ENCODE measurements at places on chromosomes 6 and 20.

GRCh38 chr20:31704225-31705119 is 18.2 kb downstream of the BCL2L1 start:
- DNase-seq: no peak

GRCh38 chr6:137190583-137191094 is 17.2 kb upstream of the IL22RA2 start:
- no peak for DNase-seq

DNA sequence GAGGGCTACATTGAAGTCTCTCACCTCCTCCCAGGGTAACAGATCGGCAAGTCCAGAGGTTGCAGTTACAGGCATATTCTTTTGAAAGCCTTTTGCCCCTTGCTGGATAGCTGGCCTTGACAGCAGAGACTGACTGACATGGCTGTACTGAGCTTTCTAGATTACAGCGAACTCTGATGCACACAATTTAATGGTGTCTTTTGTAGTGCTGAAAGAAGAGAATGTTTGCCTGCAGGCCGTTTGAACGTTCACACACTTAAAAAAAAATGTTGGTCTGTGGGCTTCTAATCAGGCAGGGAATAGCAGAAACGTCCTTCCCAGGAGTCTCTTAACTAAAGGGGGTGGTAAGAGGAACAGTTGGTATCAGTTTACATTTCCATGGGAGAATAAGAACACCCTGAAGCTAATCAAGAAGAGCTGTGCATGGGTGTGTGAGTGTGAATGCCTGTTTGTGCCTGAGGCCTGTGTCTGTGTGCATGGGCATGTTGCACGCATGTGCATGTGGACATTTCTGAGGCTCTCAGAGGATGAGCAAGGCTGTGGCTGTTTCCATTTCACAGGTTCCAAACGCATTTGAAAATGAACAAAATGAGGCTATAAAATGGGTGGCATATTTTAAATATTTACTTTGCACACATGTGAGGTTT is 213.9 kb upstream of the SSTR4 start:
- DNase-seq: no peak

GRCh38 chr6:22642254-22642653 is 72.9 kb downstream of the HDGFL1 start:
- DNase-seq: no peak

DNA sequence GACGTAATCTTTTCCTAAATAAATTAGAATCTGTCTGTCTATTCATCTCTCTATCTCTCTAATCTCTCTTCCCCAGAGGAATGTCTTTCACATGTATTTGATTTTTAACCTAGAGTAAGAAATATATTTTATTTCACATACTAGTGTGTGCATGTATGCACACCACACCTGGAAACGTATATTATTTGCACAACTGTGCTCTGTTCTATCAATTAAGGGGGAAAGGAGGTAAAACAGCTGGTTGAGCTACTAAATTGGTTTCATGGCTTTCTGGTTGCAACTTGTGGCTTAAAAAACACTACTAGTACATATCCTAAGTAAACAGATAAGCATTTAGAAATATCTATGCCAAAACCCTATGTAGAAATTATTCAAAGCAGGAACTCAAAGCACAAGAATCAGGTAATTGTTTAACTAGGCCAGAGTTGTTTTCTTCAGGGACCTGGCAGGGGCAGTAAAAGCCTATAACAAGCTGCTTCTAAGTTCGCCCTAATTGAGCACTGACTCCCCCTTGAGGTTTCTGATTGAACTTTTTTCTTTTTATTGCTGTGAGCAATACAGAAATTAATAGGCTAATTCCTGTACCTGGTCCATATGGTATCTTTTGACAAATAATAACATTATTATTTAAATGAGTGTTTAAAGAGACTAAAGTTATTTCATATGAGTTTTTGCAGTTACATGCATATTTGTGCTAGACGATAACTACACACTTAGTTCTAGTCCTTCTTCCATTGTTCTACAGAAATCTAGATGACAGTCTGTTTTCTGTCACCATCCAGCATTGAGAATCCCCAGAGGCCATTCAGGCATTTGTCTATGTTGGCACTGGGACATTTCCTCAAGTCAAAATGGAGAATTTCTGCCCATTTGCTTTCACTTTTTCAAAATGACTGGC is 88.6 kb downstream of the MCHR2 start:
- DNase-seq: no peak

GRCh38 chr6:53864781-53865180 is 70.0 kb downstream of the LRRC1 start:
- DNase-seq: no peak

GRCh38 chr6:100126790-100127484 is 132.9 kb upstream of the MCHR2 start:
- no peak for DNase-seq

DNA sequence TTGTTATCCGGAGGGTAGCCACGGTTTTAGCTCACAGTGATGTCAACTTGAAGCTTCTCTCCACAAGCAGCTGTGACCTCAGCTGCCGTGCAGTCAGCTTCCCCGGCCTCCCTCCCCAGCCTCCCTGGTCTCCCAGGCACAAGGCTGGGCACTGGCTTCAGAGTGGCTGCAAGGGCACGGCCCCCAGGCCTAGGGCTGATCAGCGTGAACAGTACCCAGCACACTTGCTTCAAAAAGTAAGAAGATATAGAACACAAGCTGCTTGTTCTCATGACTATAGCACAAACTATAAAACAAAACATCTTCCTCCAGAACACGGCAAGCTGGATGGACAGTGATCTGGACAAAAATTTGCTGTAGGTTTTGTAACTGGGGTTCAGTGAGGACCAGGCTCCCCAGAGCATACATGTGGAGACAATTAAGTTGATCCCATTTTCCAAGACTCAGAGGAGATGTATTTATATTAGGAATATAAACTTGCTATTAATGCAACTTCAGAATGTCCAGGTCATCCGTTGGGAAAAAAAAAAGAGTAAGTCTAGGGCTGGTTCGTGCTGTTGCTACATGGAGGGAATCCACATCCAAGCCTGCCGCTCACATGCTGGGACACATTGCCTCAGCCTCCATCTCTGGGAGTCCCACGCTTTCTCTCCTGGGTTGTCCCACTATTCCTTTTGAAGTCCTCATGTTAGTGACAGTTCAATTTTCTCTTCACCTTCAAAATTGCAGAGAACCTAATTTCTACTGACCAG is 199.4 kb upstream of the THBS2 start:
- no peak for DNase-seq

- no peak for DNase-seq
Measured at GRCh38 chr6:117729613-117730012, 54.3 kb downstream of the NUS1 start.

DNA sequence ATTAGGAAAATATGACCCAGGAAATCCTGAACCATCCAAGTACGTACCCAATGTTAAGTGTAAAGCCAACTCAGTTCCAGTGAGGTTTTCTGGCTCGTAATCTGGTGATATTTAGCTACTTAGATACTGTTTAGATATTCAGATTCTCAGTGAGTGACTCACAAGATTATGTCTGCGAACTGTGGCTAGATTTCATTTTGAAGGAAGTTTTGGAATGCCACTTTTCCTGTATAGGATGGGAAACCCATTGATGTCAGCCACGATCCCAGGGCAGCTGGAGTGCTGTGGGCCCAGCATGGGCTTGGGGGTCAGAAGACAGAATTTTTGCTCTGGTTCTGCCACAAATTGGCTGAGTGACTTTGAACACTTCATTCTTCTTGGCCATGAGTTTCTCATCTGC is 76.3 kb downstream of the TMEM170B start:
- no peak for DNase-seq

- no peak for DNase-seq
Measured at GRCh38 chr6:87908978-87909811, 138.4 kb upstream of the SPACA1 start.

GRCh38 chr6:3571836-3572235 is 115.0 kb upstream of the SLC22A23 start:
- no peak for DNase-seq

DNA sequence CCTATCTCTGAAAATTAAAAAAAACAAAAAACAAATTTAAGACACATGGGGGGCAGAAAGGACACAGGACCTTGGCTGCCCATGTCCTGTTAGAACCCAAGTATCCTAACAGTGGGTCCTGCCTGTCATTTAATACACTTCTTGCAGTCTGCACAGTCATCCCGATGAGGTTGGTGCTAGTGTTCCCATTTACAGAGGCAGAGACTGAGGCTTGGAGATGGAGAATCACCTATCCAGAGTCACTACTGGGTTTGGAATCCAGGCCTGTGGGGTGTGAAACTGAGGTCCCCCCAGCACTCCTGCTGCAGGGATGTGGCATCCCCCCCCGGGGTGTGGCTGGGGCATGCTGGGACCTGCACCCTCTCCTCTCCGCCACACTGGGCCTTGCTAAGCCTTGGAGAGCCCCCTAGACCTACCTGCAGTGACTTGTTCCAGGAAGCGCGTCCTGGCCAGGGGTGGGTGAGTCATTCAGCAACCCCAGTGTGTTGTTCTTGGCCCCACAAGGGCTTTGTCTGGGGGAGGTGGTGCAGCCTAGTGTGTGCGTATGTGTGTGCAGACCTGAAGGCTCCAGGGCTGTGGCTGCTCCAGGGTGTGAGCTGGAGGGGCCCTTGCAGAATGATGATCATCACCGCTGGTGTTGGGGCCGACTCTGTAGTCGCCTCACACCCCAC is 49.7 kb downstream of the BCAS4 start:
- DNase-seq: peak; percentile 4

DNA sequence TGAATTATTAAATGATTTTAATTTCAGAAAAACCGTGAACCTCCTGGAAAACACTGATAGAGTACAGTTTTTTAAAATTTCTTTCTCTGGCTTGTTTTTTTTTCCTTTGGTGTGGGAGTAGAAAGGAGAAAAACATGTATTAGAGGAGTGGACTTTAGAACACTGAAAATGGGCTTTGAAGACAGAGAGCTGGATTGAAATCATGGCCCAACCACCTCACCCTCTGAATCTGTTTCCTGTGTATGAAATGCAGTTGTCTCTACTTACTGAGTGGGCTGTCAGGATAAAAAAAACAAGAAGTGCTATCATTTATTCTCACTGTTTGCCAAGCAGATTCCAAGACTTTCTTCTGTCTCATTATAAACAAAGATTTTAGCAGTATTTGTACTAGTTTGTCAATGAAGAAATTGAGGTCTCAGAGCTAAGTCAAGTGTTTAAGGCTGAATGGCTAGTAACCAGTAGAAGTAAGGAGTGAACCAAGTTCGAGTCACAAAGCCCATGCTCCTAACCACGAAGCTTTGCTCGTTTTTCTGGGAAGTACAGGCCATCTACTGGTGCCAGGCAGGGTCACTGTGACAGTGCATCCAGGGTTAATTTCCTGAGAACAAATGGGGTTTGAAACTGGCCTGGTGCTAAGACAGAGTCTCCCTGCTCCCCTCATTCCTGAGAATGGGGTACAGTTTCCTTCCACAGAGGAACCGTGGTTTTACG is 256.4 kb downstream of the TMEM242 start:
- DNase-seq: no peak

DNA sequence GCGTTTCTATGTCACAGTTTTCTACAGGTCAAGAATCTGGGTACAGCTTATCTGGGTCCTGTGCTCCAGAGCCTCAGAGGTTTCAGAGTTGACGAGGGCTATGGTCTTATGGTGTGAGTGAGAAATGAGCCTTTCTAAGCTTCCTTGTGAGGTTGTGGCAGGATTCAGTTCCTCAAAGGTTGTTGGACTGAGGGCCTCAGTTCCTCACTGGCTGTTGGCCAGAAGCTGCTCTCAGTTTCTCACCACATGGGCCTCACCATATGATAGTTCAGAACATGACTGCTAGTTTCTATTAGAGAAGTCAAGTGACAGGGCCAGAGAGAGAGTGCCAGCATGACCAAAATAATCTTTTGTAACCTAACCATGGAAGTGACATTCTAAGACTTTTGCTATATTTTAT is 96.1 kb downstream of the NUS1 start:
- DNase-seq: no peak

DNA sequence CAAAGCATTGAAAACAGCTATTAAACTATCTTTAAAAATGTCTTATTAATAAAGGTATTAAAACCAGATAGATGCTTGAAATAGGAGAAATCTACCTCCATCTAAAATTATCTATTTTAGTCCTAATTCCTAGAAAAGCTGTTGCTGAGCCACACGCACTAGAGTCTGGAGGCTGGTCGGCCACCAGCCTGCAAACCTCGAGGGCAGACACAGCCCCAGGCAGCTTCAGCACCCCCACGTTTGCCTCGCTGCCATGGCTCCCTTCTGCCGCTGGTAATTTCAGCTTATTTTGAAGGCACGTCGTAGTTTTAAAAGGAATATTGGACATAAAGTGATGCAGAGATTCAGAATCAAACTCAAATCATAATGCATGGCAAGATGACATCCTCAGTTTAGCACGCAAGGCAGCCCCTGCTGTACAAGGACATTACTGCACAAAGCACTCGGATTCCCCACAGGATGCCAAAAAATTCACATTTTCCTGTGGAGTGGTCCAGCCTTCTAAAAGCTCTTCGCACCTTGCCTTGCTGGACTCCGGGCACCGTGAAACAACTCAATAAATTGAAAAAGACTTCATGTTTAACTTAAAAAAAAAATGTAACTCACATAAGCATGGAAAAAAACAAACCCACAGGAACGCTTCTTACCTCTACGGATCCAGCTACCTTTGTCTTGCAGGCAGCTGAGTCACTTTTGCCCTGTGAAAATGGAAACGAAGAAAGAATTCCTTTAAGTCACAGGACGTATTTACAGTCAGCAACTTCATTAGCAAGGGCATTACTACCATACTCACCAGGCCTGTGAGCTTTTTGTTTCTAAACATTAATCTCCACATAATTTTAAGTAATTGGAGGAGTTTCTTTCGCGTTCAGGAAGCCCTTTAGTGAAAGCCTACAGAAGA is 143.4 kb upstream of the RPS6KA2 start:
- DNase-seq: no peak

GRCh38 chr20:1526310-1526709 is 31.2 kb downstream of the SIRPD start:
- DNase-seq: no peak

GRCh38 chr6:20680697-20681165 is 146.5 kb downstream of the CDKAL1 start:
- no peak for DNase-seq

DNA sequence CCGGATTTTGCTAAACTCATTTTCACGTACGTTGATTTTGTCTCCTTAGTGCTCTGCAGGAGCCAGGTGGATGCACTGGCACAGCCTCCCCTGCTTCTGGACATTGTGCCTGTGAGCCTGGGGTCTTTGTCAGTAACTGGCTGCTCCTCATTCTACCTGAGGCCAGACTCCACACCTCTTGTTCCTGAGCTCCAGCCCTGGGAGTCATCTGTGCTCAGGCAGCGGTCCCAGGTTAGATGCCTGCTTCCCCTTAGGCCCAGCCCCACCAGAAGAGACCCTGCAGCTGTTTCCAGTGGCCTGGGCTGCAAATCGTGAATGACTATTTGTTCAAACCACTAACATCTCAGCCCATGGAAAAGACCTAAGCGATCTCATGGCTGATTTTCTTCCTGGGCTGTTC is 129.1 kb downstream of the ERMARD start:
- no peak for DNase-seq

GRCh38 chr6:18023891-18024290 is 36.5 kb upstream of the KIF13A start:
- no peak for DNase-seq
